Mesenteric fat pad (tissue), 1 donor: ENCODE measurements at places on chromosomes 12 and 14. TPM values are rescaled to one million over a fixed set of nuclear protein-coding genes. Genes with fewer than 3 reads are reported as not detected.

Gene ZDHHC17
- total RNA-seq, result 41.8 TPM

Gene TAS2R50
- total RNA-seq, result 2.0 TPM

Gene DACT1
- 3.7 TPM for total RNA-seq

Gene EPYC
- not detected for total RNA-seq

Gene BLTP3B
- 41.1 TPM for total RNA-seq

Gene A2ML1
- not detected for total RNA-seq

Gene LALBA
- total RNA-seq, result not detected

Gene KRT77
- not detected for total RNA-seq

Gene FAM161B
- total RNA-seq, result 2.7 TPM

Gene RPAP3
- total RNA-seq, result 17.6 TPM

Gene INHBE
- not detected for total RNA-seq

Gene KRT80
- total RNA-seq, result not detected

Gene ASPG
- total RNA-seq, result 1.1 TPM

Gene PLD4
- 0.06 TPM for total RNA-seq

Gene ACYP1
- total RNA-seq, result 9.1 TPM

Gene KRT81
- not detected for total RNA-seq

Gene KRT83
- total RNA-seq, result not detected

Gene PPFIBP1
- 76.9 TPM for total RNA-seq

Gene CDKL1
- 26.2 TPM for total RNA-seq

Gene ASCL1
- not detected for total RNA-seq

Gene IL31
- not detected for total RNA-seq

Gene CLEC1A
- 7.7 TPM for total RNA-seq

Gene OTUB2
- 1.2 TPM for total RNA-seq

Gene MYO1H
- total RNA-seq, result 0.10 TPM

Gene RNASE7
- total RNA-seq, result 0.39 TPM
